ENCODE measurements at places on chromosomes 3 and 15.

GRCh38 chr3:29605845-29606244, 325.0 kb downstream of the RBMS3 start:
- no peaks in the 10 kb centered on the region for H3K4me1 ChIP-seq
- no peak overlapping the region for H3K27ac ChIP-seq
- no peaks in the 10 kb centered on the region for H3K36me3 ChIP-seq
- no peak for DNase-seq

DNA sequence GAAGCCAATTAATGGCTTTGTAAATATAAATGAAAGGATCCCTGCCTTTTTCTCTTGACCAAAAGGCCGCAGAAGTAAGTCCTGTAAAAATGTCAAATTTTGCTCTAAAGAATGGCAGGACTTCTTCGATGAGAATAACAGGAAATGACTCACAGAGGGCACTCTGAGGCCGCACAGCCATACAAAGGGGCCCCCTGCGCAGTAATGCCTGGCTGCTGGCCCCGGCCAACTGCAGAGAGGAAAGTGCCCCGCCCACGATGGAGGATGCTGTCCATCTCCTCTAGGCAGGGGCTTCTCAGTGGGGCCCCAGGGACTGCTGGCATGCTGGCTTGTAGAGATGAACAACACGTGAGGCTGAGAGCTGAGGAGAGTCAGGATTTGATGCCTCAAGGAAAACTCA, 18.1 kb upstream of the SCN10A start:
- H3K4me3 ChIP-seq, result no peak overlapping the region
- H3K27me3 ChIP-seq, result peaks cover 1% of the 10 kb centered on the region
- H3K27ac ChIP-seq, result no peak overlapping the region
- H3K36me3 ChIP-seq, result no peaks in the 10 kb centered on the region

GRCh38 chr3:137958636-137959035, 51.3 kb upstream of the CLDN18 start:
- no peak overlapping the region for H3K4me3 ChIP-seq
- peaks cover 2% of the 10 kb centered on the region for H3K27me3 ChIP-seq
- H3K36me3 ChIP-seq, result no peaks in the 10 kb centered on the region
- no peak overlapping the region for H3K27ac ChIP-seq
- H3K4me1 ChIP-seq, result no peaks in the 10 kb centered on the region

DNA sequence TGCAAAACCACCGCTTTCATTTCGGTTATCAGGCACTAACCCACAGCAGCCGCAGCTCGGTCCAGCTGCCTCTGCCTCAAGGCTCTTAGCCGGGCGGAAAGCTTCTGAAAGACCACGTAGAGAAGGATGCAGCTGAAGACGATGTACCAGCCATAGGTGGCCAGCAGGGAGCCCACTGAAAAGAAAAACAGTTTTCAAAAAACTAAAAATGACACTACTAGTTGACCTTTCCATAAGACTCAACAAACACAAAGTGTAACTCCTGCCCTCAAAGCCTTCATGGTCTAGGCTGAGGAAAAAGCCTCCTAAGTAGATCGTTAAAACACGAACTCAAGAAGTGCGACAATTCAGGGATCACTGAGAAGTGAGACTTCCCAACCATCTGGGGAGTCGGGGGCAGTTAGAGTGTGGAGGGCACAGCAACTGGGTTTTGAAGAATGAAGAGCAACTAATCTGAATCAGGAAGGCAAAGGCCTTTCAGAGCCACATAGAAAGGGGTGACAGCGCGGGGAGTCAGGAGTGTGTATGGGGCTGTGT, 716 bp downstream of the SELENOS start:
- no peak for DNase-seq
- H3K4me1 ChIP-seq, result peaks cover 22% of the 10 kb centered on the region
- peaks cover 58% of the 10 kb centered on the region for H3K36me3 ChIP-seq
- H3K27ac ChIP-seq, result peak overlapping the region; percentile 95
